Subcutaneous preadipocyte (primary cell): ENCODE measurements at places on chromosomes 16 and 17. TPM values are rescaled to one million over a fixed set of nuclear protein-coding genes. Genes with fewer than 3 reads are reported as not detected.

SPN gene
- not detected in 2 replicates for total RNA-seq

KCNJ16 gene
- total RNA-seq: not detected in 2 replicates

CLCN7 gene
- 80.0 and 107 TPM in 2 replicates for total RNA-seq

VTN gene
- not detected in 2 replicates for total RNA-seq

HOXB4 gene
- 3.3 and 4.7 TPM in 2 replicates for total RNA-seq

IGF2BP1 gene
- total RNA-seq: under 0.01 and 0.98 TPM in 2 replicates

DLX4 gene
- not detected in 2 replicates for total RNA-seq

EVPLL gene
- total RNA-seq: not detected in 2 replicates
